ENCODE measurements at places on chromosomes 7 and 10.

DNA sequence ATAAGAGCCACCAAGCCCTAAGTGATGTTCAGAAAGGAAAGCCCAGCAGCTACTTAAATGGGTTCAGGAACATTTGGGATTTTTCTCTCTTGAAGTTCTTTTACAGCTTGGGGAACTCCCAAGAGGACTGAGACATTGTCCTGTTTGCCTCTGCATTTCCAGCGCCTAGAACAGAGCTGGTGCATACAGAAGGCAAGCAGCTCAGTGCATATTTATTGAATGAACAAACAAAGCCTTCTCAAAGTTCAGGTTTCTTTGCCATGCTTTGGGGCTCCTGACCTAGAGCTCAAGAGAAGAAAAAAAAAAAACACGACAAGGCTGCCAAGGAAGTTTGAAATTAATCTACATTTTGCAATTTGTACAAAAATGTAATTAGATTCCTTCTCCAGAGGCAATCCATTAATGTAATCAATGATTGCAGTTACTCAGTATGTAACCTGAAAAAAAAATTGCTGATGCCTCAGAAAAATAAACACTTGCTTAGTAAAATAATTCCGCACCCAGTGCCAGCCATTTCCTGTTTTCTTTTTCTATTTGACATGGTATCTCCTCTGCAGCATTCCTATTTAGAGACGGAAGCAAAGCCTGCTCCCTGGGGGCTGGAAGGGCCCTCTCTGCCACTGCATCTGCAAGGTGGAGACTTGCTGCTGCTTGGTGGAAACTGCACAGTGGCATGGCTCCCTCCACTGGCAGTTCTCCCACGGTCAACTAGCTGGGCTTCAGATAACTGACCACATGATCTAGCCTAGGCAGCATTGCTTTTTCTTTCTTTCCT lies 157.3 kb downstream of the TMEM178B start:
- no peak for DNase-seq

- DNase-seq: no peak
These were observed 140.6 kb upstream of the CTBP2 start for GRCh38 chr10:125300937-125301336.

GRCh38 chr7:152344253-152344652 lies 91.5 kb downstream of the KMT2C start:
- no peak for DNase-seq

DNA sequence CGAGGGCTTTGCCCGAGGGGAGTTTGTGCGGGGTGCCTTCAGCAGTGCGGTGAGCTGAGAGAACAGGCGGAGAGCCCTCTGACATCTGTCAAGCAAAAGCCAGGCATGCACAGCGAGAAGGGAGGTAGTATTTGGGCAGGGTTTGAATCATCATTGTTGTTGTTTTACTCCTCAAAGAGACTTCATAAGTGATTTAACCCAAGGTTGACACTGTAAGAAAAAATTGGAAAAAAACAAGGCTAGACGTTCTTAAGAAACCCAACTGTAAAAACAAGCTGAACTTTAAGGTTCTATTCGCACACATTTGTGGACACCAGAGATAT lies 1.3 kb downstream of the ADAM22 start:
- no peak for DNase-seq

DNA sequence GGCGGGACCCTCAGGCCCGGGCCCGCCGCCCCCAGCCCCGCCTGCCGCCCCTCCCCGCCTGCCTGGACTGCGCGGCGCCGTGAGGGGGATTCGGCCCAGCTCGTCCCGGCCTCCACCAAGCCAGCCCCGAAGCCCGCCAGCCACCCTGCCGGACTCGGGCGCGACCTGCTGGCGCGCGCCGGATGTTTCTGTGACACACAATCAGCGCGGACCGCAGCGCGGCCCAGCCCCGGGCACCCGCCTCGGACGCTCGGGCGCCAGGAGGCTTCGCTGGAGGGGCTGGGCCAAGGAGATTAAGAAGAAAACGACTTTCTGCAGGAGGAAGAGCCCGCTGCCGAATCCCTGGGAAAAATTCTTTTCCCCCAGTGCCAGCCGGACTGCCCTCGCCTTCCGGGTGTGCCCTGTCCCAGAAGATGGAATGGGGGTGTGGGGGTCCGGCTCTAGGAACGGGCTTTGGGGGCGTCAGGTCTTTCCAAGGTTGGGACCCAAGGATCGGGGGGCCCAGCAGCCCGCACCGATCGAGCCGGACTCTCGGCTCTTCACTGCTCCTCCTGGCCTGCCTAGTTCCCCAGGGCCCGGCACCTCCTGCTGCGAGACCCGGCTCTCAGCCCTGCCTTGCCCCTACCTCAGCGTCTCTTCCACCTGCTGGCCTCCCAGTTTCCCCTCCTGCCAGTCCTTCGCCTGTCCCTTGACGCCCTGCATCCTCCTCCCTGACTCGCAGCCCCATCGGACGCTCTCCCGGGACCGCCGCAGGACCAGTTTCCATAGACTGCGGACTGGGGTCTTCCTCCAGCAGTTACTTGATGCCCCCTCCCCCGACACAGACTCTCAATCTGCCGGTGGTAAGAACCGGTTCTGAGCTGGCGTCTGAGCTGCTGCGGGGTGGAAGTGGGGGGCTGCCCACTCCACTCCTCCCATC lies 82.7 kb downstream of the PAX2 start:
- DNase-seq: peak; percentile 22

- DNase-seq: no peak
These were observed 175.9 kb upstream of the TAC1 start for GRCh38 chr7:97555857-97556421.

DNA sequence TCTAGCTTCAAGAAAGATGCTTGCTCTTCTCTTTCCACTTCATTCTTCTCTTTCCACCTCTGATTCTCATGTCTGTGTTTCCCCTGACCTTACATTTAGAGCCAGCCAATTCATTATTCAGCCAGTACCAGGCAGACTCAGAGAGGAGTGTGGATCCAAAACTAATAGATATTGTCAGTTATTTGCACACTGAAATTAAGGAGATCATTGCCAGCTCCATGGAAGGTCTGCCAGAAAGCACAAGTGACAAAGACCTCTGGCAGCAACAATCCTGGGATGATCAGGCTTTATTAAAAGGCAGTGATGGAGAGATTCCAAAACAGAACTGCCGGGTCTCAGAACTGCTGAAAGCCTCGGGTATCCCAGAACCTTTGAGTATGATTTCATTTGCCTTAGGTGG lies 749.4 kb downstream of the XPNPEP1 start:
- DNase-seq: no peak

DNA sequence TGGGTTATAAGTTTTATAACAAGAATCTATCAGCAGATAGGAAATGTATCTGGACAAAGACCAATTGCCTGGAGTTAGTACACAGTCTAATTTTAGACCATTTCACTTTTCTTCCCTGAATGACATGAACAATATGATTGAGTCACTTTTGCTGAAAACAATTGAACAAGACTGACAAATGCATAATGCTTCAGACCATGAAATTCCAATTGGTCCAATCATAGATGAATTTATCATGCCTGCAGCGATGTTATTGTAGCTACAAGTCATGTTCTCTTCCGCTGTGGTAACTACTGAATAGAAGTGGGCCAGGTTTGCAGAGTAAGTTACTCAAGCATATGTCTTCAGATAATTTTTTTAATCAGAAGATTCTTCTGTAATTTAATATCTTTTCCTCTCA lies 73.4 kb downstream of the VSTM2A start:
- no peak for DNase-seq

GRCh38 chr7:156947120-156947843 lies 2.2 kb upstream of the NOM1 start:
- DNase-seq: no peak

DNA sequence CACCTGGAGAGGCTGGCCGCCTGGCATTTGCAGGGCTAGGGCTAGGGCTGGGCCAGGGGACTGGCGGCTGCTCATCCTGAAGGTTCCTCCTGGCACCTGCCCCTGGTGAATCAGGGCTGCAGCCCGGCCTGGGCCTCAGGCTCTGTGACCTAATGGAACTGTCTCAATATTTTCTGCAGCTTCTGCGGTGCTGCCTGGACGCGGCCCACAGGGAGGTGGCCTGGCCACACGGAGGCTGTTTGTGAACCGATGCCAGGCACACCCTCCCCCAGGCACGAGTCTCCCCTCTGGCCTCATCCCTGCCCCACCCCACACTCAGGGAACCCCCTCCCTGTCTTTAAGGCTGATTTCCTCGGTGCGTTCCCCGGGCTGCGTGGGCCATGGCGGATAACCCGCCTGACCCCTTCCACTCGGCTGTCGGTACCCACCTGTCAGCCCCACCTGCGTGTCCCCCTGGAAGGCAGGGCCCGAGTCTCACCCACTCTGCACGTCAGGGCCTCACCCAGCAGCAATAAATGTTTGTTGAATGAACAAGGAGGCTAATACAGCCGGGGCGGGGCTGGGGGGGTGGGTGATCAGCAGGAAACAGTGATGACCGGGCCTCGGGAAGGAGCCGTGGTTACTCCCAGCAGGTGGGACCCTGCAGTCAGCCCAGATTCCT lies 54.5 kb upstream of the DNAJB6 start:
- no peak for DNase-seq

GRCh38 chr7:151018421-151019129 lies 5.7 kb downstream of the ATG9B start:
- DNase-seq: no peak

DNA sequence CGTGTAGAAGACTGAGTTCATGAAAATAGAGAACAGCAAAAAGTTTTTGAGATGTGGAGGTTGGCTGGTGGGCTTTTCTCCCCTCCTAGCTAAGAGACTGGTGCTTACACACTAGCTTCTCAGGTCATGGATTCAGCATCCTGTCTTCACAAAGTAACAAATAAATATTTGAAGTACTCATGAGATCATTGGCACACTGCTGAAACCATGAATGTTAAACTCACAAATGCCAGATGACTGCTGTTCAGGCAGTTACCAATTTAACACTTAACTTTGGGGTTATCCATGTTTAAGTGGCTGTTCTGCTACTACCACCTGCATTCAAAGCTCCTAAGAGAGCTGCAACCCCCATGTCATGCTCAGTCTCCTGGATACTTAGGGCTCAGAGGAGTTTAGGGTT lies 119.0 kb upstream of the BET1 start:
- no peak for DNase-seq

- DNase-seq: no peak
These were observed 42.8 kb downstream of the PITRM1 start for GRCh38 chr10:3129581-3130340.

DNA sequence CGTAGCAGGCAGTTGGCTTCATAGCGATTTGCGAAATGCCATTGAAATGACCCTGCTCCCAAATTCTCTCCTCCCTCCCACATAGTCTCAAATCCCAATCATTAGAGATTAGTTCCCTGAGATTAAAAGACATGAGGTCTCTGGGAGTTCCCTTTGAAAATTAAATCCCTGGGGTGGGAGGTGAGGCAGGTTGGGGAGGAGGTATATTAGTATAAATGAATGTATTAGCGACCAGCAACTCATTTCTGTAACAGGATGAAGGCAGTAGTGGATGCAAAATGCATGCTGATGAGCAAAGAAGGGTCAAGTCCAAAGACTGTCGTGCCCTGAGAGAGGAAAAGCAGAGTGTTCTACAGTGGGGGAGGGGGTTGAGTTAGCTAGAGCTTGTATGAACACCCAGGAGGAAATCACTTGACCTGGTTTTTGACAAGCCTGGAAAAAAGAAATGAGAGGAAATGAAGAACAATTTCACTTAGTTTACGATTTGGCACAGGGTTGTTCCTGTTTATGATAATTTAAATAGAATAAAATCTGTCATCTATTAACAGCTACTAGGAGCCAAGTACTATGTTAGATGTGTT lies 79.6 kb upstream of the MTPN start:
- no peak for DNase-seq

DNA sequence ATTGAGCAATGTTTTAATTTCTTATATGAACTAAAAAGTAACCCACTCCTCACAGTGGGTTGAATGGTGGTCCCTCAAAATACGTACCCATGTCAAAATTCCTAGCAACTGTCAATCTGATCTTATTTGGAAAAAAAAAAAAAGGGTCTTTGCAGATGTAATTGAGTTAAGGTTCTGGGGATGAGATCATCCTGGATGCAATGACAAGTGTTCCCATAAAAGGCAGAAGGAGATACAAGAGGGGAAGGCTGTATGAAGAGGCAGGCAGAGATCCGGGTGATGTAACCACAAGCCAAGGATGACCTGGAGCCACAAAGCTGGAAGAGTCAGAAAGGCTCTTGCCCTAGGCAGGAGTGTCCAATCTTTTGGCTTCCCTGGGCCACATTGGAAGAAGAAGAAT lies 516.3 kb upstream of the MKI67 start:
- DNase-seq: no peak
